CD4-positive, CD25-positive, alpha-beta regulatory T cell (primary cell): ENCODE measurements at places on chromosomes 3 and 15. TPM values are rescaled to one million over a fixed set of nuclear protein-coding genes. Genes with fewer than 3 reads are reported as not detected.

Gene MCF2L2
- total RNA-seq: 20.7 TPM

Gene SV2B
- total RNA-seq: not detected

Gene COL6A5
- not detected for total RNA-seq

GRCh38 chr3:23668430-23668904, 137.3 kb upstream of the UBE2E1 start:
- H3K36me3 ChIP-seq: no peaks in the 10 kb centered on the region
- H3K4me1 ChIP-seq: no peaks in the 10 kb centered on the region
- DNase-seq: no peak

DNA sequence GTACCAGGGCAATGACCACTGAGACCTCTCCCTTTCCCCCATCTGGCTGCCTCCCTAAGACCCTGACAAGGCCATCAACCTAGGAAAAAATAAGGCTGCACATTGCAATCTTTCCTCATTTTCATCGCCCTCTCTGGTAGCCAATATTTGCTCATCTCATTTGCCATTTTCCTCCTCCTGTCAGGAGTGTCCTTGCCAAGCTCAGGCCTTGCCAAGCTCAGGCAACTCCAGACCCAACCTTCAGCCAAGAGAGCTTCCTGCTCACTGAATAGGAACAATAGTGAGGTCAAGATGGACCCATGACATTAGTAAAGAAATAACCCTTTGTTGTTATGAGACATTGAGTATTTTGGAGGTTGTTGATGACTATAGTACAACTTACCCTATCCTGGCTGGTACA, 380.3 kb downstream of the RSL24D1 start:
- no peaks in the 10 kb centered on the region for H3K36me3 ChIP-seq
- no peak for DNase-seq
- no peak overlapping the region for H3K27ac ChIP-seq
- no peak overlapping the region for H3K4me3 ChIP-seq

DNA sequence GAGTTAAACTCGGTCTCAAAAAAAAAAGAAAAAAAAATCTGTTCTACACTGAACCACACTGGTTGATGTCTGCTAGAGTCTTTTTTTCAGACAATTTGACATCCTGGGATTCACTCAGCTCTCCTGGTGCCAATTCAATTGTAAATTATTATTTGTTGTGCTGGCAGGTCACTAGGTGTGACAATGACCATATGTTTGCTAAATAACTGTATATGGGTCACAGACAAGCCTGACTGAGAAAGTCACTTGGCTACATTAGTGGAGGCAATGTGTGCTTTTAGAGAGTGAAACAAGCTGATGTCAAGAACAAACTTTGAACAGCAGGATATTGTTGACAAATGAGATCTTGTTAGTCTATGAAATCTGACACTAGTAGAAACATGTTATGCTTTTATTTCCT, 1379.1 kb downstream of the ZPLD1 start:
- no peaks in the 10 kb centered on the region for H3K27me3 ChIP-seq
- H3K4me3 ChIP-seq: no peak overlapping the region
- no peaks in the 10 kb centered on the region for H3K36me3 ChIP-seq
- H3K4me1 ChIP-seq: no peaks in the 10 kb centered on the region
- no peak overlapping the region for H3K27ac ChIP-seq
- no peak for DNase-seq

- H3K36me3 ChIP-seq: no peaks in the 10 kb centered on the region
- H3K4me1 ChIP-seq: no peaks in the 10 kb centered on the region
- no peak overlapping the region for H3K4me3 ChIP-seq
- DNase-seq: no peak
- no peaks in the 10 kb centered on the region for H3K27me3 ChIP-seq
These were observed 116.1 kb upstream of the CMC1 start for GRCh38 chr3:28125342-28125741.

Gene CADM2
- not detected for total RNA-seq

DNA sequence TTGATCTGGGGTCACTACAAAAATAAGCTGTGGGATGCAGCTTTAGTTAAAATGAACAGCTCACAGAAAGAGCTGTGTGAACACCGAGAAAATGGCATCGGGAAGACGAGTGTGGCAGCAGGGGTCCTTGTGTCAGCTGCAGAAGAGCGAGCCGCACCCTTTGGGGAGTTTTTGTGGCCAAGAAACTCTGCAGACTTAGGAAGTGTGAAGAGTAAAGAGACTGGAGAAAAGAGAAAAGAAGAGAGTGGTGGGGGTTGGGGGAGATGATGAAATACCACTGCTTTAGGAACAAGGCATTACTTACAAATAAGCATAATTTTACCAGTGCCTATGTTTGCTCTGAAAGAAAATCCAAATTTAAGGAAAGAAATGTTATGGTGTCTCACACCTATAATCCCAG, 147.8 kb downstream of the LRRC28 start:
- no peak overlapping the region for H3K4me3 ChIP-seq
- no peak overlapping the region for H3K27ac ChIP-seq
- H3K27me3 ChIP-seq: no peaks in the 10 kb centered on the region
- H3K36me3 ChIP-seq: no peaks in the 10 kb centered on the region
- no peak for DNase-seq

DNA sequence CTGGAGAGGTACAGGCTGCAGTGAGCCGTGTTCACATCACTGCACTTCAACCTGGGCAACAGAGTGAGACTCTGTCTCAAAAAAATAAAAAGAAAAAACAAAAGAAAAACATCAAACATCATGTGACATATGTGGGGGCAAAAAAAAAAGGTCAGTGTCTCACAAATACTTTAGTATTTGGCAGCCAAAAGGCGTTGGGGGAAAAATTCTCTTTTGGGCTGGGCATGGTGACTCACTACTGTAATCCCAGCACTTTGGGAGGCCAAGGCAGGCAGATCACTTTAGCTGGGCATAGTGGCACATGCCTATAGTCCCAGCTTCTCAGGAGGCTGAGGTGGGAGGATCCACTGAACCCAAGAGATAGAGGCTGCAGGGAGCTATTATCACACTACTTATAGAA, 47.6 kb downstream of the TMCC1 start:
- no peak overlapping the region for H3K4me3 ChIP-seq
- no peaks in the 10 kb centered on the region for H3K4me1 ChIP-seq
- H3K27me3 ChIP-seq: no peaks in the 10 kb centered on the region
- H3K27ac ChIP-seq: no peak overlapping the region
- no peak for DNase-seq
- peaks cover 13% of the 10 kb centered on the region for H3K36me3 ChIP-seq

DNA sequence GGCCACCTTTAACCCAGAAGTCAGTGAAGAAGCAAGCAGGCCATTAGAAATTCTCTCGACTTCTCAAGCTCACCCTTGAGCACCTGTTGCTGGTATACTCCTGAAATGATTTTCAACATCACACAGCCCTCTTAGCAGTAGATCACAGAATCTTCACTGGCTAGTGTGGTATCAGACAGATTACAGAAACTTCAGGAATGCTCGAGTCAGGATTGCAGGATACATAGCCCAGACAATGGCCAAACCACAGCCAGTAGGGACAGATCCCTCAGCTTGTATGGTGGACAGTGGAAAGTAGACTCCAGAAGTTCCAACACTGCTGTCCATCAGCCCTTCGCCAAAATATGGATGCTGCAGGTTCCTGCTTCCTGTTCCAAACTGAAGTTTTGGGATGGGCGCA, 4.5 kb upstream of the KLHL40 start:
- no peak for DNase-seq
- no peaks in the 10 kb centered on the region for H3K4me1 ChIP-seq
- H3K27ac ChIP-seq: no peak overlapping the region
- H3K4me3 ChIP-seq: no peak overlapping the region

Gene GP5
- 1.4 TPM for total RNA-seq

- no peaks in the 10 kb centered on the region for H3K4me1 ChIP-seq
- no peak for DNase-seq
- no peak overlapping the region for H3K27ac ChIP-seq
- no peaks in the 10 kb centered on the region for H3K36me3 ChIP-seq
These were observed 282.5 kb upstream of the TTC14 start for GRCh38 chr3:180319461-180319860.

Gene PATL2
- total RNA-seq: 44.1 TPM

DNA sequence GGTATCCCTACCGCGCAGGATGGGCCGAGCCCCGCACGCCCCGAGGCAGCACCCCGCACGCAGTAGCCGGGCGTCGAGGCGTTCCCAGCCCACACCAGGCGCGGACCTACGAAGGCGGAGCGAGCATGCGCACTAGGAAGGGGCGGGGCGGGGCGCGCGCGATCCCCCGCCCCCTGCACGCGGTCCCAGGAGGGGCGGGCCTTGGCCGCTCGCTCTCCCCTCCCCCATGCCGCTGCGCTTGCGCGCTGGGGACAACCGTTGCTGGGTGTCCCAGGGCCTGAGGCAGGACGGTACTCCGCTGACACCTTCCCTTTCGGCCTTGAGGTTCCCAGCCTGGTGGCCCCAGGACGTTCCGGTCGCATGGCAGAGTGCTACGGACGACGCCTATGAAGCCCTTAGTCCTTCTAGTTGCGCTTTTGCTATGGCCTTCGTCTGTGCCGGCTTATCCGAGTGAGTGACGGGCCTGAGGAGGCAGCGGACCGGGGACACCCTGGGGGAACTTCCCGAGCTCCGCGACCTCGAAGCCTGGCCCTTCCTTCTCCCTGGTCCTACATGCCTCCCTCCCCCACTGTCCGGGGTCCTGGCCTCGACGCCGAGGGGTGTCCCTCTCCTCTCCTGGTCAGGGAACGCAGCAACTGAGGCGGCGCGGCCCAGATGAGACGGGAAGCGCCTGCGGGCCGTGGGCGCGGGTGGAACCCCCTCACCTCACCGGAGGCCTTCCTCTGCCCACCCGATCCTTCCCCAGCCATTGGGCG, at the start of gene SPESP1:
Gene SPESP1, plus strand, starts transcription at position 258 of the 755 bp plus-strand sequence. Its CDS starts 129 bp downstream, at position 387.
- peak; percentile 6 for DNase-seq
- no peak within 1 kb of the TSS for H3K27ac ChIP-seq
- H3K27me3 ChIP-seq: peaks cover 2% of the 10 kb centered on the region
- H3K36me3 ChIP-seq: no peaks in the 10 kb centered on the region
- no peak within 1 kb of the TSS for H3K4me3 ChIP-seq
- no peaks in the 10 kb centered on the region for H3K4me1 ChIP-seq

DNA sequence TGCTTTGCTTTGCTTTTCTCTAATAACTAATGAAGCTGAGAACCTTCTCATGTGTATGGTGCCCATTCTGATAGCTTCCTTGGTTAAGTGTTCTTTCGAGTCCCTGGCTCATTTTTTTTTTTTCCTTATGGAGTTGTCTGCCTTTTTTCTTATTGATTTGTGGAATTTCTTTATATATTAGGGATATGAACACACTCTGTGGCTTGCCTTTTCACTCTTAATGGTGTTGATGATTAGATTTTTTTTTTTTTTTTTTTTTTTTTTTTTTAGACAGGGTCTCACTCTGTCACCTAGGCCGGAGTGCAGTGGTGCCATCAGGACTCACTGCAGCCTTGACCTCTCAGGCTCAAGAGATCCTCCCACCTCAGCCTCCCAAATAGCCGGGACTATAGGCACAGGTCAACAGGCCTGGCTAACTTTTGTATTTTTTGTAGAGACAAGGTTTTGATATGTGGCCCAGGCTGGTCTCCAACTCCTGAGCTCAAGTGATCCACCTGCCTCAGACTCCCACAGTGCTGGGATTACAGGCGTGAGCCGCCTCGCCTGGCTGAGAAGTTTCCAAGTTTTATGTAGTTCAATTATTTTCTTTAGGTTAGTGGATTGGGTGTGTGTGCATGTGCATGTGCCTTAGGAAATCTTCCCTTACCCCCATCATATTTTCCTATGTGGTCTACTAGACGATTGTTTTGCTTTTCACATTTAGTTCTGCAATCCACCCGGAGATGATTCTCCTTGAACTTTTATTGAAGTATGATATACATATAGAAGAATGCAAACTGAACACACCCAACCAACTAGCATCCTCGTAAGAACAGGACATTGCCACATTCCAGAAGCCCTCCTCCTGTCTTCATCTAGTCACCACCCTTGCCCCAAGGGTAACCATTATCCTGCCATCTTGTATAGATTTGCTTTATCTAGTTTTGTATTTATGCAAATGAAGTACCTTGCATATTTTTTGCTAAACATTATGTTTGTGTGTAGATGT, 1.7 kb upstream of the SNRPA1 start:
- peaks cover 5% of the 10 kb centered on the region for H3K36me3 ChIP-seq
- H3K27ac ChIP-seq: peak overlapping the region; percentile 97
- peaks cover 38% of the 10 kb centered on the region for H3K4me1 ChIP-seq

GRCh38 chr3:45611209-45611608, 16.7 kb downstream of the LIMD1 start:
- no peak for DNase-seq
- no peaks in the 10 kb centered on the region for H3K27me3 ChIP-seq
- no peak overlapping the region for H3K4me3 ChIP-seq
- no peak overlapping the region for H3K27ac ChIP-seq
- peaks cover 11% of the 10 kb centered on the region for H3K4me1 ChIP-seq

- H3K4me3 ChIP-seq: peak within 1 kb of the TSS; percentile 69
- H3K27me3 ChIP-seq: no peaks in the 10 kb centered on the region
- H3K27ac ChIP-seq: no peak within 1 kb of the TSS
- H3K36me3 ChIP-seq: no peaks in the 10 kb centered on the region
These were observed at the start of gene PRRT3 for GRCh38 chr3:9951962-9952805. Gene PRRT3, minus strand, starts transcription at chr3:9952408. Its CDS starts 2,293 bp downstream, at chr3:9950115.

- no peak overlapping the region for H3K27ac ChIP-seq
- no peaks in the 10 kb centered on the region for H3K36me3 ChIP-seq
- H3K4me3 ChIP-seq: no peak overlapping the region
- no peaks in the 10 kb centered on the region for H3K27me3 ChIP-seq
- DNase-seq: no peak
These were observed 262.5 kb downstream of the PLOD2 start for GRCh38 chr3:145898487-145898886.

Gene GOLGA8J
- not detected for total RNA-seq

DNA sequence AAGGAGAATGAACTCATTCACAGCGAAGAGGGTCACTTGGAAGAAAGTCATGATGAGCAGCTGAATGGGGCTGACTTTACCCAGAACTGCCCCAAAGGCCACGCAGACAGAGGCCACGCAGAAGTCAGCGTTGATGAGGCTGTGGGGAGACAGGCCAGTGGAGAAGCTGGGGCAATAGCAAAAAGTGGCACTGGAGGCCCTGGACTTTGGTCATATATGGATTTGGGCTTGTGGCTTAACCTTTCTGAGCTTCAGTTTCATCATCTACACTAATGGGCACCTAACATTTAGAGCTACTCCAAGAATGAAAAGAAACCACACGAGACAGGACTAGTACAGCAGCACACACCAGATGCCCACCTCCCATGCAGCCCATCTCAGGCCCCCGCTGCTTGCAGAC, 13.3 kb downstream of the RHCG start:
- H3K27me3 ChIP-seq: peaks cover 5% of the 10 kb centered on the region
- H3K36me3 ChIP-seq: no peaks in the 10 kb centered on the region
- no peak overlapping the region for H3K27ac ChIP-seq
- no peaks in the 10 kb centered on the region for H3K4me1 ChIP-seq
- no peak for DNase-seq

- no peaks in the 10 kb centered on the region for H3K36me3 ChIP-seq
- H3K27ac ChIP-seq: no peak overlapping the region
- no peak for DNase-seq
- no peaks in the 10 kb centered on the region for H3K27me3 ChIP-seq
- no peaks in the 10 kb centered on the region for H3K4me1 ChIP-seq
These were observed 635.1 kb upstream of the ADAMTS9 start for GRCh38 chr3:65322910-65323309.

DNA sequence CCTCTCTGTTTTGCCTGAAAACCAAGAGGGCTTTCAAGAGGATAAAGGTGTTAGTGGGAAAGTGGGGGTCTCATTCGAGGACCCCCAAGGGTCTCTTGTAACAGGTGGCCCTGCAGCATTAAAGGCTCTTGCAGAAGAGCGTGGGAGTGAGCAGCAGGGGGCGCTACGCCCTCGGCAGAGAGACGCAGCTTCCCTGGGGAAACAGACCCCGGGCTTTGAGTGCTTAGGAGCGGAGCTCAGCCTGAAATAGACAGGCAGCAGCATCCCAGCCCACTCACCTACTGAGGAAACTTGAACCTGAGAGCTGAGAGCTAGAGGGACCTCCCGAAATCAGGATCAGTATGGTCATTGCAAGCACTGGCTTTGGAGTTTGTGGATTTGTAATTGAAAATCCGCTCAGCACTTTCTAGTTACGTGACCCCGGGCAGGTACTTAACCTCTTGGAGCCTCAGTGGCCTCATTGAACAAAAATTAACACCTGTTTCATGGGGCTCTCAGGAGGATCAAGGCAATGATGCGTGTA, 25.7 kb downstream of the RPLP1 start:
- H3K27ac ChIP-seq: no peak overlapping the region
- H3K27me3 ChIP-seq: no peaks in the 10 kb centered on the region
